Naive B cell (primary cell): ENCODE measurements at places on chromosomes 13 and 19.

DNA sequence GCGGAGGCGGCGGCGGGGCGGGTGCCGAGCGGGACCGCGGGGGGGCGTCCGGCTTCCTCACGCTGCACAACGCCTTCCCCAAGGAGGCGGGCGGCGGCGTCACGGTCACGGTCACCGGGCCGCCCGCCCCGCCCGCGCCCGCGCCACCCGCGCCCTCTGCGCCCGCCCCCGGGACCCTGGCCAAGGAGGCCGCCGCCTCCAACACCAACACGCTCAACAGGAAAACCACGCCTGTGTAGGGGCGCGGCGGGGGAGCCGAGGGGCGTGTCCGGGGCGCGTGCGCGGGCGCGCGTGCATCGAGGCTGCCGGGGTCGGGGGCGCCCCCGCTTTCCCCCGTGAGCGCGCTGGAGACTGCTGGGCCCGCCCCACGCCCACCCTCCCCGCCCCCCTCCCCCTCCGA is 8.8 kb upstream of the CACNG6 start:
- no peak overlapping the region for H3K27ac ChIP-seq
- peaks cover 21% of the 10 kb centered on the region for H3K4me1 ChIP-seq
- peaks cover 42% of the 10 kb centered on the region for H3K27me3 ChIP-seq
- H3K4me3 ChIP-seq: no peak overlapping the region
- no peak for DNase-seq
- H3K36me3 ChIP-seq: peaks cover 31% of the 10 kb centered on the region

GRCh38 chr19:49592486-49593232 is 1.7 kb downstream of the PRR12 start:
- DNase-seq: peak; percentile 10
- H3K27ac ChIP-seq: peak overlapping the region; percentile 83
- H3K4me3 ChIP-seq: peak overlapping the region; percentile 93

DNA sequence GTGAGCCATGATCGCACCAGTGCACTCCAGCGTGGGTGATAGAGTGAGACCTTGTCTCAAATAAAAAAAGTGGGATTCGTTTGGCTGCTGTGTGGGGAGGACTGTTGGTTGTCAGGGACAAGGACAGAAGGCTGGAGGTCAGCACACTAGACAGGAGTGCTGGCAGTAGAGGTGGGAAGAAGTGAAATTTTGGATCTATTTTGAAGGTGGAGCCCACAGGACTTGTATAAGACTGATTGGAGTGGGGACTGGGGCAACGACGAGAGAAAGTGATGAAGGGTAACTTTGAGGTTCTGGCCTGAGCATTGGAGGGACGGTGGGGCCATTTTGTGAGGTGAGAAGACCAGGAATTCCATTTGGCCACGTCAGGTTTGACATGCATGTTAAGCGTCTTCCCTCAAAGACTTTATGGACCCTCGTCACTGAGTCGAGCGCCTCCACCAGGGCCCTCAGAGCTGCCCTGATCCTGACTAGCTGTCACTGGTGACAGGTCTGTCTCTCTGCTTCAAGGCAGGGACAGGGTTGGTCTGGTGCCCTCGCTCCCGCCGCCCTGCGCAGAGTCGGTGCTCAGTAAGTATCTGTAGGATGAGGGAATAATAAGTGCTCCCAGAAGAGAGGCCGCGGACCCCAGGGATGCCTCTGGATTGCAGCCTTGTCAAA is 673 bp downstream of the CTU1 start:
- peaks cover 5% of the 10 kb centered on the region for H3K36me3 ChIP-seq
- H3K27me3 ChIP-seq: no peaks in the 10 kb centered on the region
- peaks cover 41% of the 10 kb centered on the region for H3K4me1 ChIP-seq
- H3K4me3 ChIP-seq: peak overlapping the region; percentile 99
- peak overlapping the region; percentile 98 for H3K27ac ChIP-seq

DNA sequence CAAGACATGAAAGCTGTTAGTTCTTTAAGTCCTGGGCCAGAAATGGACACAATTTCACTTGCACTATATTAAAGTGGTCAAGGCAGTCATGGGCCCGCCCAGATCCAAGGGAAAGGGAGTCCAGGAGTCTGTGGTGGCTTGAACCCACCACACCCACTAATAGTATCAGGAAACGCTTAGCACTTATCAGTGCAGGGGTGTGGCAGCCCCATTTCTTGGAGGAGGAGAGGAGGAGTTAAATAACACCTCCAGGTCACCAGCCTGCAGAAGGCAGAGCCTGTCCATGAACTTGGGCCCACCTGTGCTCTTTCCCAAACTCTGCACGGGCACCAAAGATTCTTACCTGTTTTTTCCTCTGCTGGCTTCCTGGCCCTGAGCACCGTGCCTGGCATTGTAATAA is 5.4 kb upstream of the NTN5 start:
- no peak overlapping the region for H3K4me3 ChIP-seq
- H3K27me3 ChIP-seq: peaks cover 5% of the 10 kb centered on the region
- H3K27ac ChIP-seq: no peak overlapping the region

- no peak for DNase-seq
- H3K27ac ChIP-seq: no peak overlapping the region
- H3K36me3 ChIP-seq: no peaks in the 10 kb centered on the region
- no peaks in the 10 kb centered on the region for H3K4me1 ChIP-seq
These were observed 369.0 kb downstream of the UQCRFS1 start for GRCh38 chr19:28843761-28844492.

DNA sequence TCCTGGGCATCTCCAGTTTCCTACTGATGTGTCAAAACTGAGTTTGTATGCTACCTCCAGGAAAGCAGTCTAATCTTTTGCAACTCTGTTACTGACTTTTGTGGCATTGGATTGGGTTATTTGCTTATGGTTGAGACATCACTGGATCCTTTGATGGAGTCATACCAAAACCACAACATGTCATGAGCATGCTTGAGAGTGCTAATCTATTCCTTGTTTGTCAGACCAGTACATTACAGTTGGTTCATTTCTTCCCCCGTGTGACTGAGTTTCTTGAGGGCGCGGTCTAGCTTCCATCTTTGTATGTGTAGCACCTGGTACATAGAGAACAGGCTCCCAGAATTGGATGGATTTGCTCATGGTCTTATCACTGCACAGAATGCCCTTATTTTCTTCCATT is 43.2 kb downstream of the SUGT1 start:
- H3K4me3 ChIP-seq: no peak overlapping the region
- H3K27me3 ChIP-seq: no peaks in the 10 kb centered on the region
- H3K27ac ChIP-seq: no peak overlapping the region
- peaks cover 5% of the 10 kb centered on the region for H3K4me1 ChIP-seq

GRCh38 chr13:50365408-50366391 is 350.5 kb downstream of the KCNRG start:
- no peak for DNase-seq
- H3K27ac ChIP-seq: no peak overlapping the region
- H3K4me1 ChIP-seq: peaks cover 20% of the 10 kb centered on the region
- H3K27me3 ChIP-seq: no peaks in the 10 kb centered on the region
- H3K36me3 ChIP-seq: no peaks in the 10 kb centered on the region
- H3K4me3 ChIP-seq: peak overlapping the region; percentile 56

DNA sequence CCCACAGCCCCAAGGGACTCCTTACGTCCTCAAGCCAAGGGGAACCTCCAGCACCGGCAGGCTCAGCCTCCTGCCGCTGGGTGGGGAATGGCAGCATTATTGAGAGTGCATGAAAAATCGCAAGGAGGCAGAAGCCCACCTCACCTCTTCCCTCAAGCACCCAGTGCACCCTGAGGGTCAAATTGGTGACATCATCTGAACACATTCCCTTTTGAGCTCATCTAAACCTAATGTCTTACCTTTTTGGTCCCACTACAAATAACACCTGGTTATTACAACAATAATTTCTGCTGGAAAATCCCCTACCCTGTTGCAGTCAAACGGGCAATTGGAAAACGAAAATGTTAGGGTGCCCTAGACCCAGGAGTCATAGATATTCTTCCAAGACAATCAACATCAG is 12.2 kb upstream of the POP4 start:
- no peaks in the 10 kb centered on the region for H3K4me1 ChIP-seq
- DNase-seq: no peak
- no peak overlapping the region for H3K4me3 ChIP-seq

DNA sequence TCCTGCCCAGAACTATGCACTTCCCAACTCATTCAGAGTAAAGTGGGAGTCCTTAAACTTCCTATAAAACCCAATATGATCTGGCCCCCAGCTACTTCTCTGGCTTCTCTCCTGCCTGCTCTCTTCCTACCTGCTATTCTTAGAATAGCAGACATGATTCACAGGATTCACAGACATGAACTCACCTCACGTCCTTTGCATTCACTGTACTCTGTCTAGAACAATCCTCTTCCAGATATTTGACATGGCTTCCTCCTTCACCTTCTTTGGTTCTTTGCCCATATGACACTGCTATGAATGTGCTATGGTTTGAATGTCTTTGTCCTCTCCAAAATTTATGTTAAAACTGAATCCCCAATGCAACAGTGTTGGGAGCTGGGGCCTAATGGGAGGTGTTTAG is 154.9 kb downstream of the UGGT2 start:
- no peaks in the 10 kb centered on the region for H3K36me3 ChIP-seq
- no peak overlapping the region for H3K4me3 ChIP-seq
- H3K4me1 ChIP-seq: no peaks in the 10 kb centered on the region
- no peak for DNase-seq
